Right renal cortex interstitium (tissue), 3 donors: ENCODE measurements at places on chromosomes 13 and 19. TPM values are rescaled to one million over a fixed set of nuclear protein-coding genes. Genes with fewer than 3 reads are reported as not detected.

DNA sequence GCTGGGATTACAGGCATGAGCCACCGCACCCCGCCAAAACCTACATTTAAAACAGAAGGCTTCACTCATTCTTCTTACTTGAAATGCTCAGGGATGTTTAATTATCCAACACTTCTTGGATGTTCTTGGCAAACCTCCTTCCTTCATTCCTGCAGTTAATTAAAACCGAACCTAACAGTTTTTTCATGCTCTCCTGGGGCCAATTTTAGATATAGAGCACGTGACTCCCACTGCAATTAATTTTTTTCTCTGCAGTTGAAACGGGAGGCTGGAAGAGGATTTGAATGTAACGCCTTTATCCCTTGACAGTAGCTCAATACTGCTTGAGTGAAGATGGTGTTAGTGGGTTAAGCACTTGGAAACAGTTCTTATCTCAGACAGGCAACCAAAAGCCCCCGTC is 4.6 kb upstream of the ACTL9 start:
- no peak for DNase-seq

DNA sequence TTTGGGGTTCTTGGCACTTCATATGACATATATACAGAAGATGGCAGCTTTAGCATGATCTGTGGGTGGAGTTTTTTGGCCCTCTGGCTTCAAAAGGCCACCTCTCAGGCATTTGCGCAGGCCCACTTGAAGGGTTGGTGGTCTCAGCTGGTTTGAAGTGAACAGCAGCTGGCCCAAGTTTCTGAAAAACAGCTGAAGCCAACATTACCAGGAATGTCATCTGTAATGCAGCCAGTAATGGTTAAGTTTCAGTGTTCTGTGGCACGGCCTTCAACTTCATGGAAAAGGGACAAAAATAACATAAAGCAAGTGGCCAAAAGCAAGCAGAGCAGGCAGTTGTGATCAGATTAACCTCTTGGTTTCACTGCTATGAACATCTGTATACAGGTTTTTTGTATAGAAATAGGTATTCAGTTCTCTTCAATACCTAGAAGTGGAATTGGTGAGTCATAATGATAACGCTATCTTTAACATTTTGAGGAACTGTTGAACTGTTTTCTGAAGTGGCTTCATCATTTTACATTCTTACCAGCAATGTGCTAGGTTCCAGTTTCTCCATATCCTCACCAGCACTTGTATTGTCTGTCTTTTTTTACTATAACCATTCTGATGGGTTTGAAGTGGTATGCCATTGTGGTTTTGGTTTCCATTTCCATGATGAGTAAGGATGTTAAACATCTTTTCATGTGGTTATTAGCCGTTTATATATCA is 245.4 kb downstream of the SHISA2 start:
- DNase-seq, result no peak

DNA sequence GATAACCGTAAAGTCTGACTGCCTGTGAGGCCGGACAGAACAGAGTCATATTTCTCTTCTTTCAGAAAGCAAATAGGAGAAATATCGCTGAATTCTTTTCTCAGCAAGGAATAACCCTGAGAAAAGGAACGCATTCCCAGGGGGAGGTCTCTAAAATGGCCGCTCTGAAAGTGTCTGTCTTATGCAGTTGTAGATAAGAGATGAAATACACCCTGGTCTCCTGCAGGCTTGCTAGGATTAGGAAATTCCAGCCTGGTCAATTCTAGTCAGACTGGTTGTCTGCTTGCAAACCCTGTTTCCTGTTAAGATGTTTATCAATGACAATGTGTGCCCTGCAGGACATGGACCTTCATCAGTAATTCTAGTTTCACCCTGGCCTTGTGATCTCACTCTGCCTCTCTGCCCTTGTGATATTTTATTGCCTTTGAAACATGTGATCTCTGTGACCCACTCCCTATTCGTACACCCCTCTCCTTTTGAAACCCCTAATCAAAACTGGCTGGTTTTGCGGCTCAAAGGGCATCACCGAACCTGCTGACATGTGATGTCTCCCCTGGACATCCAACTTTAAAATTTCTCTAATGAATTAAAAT is 934.8 kb upstream of the SPRY2 start:
- no peak for DNase-seq

GRCh38 chr13:32317716-32318465 is 2.6 kb downstream of the BRCA2 start:
- DNase-seq, result no peak

DNA sequence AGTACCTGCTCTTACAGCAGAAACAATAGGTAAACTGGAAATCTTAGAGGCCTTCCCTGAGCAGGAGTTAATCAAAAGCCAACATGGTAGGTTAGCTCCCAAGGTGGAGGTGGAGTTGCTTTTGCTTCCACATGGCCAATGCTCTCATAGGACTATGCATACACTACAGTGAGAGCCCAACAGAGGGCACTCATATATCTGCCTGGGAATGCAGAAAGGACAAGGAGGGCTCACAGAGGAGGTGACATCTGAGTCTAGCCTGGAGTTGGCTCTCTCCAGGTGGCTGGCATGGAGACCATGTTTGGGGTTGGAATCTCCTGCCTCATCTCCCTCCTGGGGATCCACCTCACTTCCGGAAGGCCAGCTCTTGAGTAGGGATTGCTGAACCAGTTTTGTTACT is 34.6 kb downstream of the ATP8A2 start:
- DNase-seq, result no peak

- DNase-seq, result no peak
These were observed 748.6 kb upstream of the SPRY2 start for GRCh38 chr13:81089371-81090157.

DNA sequence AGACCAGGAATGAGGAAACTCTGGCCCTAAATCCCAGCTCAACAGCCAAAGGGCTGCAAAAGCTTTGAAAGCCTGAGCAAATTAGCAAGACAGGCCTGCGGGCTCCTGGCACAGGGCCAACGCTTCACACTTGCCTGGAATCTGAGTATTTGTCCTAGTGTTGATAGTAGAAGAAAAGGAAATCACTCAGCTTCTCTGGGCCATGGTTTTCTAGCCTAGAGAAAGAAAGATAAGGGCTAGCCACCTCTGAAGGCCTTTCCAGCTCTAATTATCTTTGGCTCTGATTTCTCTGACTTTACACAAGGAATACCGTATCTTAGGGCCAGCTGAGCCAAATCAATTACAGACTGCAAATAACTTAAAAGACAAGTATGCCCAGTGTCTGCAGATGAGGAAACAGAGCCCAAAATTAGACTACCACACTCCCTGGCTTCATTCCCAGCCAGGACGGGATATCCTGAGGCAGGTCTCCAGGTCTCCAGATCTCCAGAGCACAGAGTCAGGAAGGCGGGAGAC is 69.6 kb downstream of the STK24 start:
- no peak for DNase-seq

DNA sequence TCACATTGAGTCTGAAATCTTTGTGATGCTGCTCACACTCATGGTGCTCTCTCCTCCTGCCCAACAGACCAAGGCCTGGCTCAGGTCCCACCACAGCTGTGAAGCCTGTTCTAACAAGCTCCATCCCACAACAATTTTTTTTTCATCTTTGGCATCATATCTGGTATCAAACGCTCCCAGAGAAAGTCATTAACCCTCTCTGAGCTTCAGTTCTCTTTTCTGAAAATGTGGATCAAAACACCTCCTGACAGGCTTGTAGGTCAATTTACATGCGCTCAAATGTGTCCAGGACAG is 224.4 kb downstream of the LACC1 start:
- no peak for DNase-seq

- no peak for DNase-seq
These were observed 9.4 kb upstream of the PGLYRP2 start for GRCh38 chr19:15488489-15489226.

- no peak for DNase-seq
These were observed 2.8 kb downstream of the BRME1 start for GRCh38 chr19:13902993-13903555.

- no peak for DNase-seq
These were observed 69.5 kb downstream of the LATS2 start for GRCh38 chr13:20991741-20992520.

- no peak for DNase-seq
These were observed 38.4 kb downstream of the ZDHHC20 start for GRCh38 chr13:21420706-21421105.

- DNase-seq, result no peak
These were observed 20.6 kb upstream of the GTF3A start for GRCh38 chr13:27403727-27404385.

DNA sequence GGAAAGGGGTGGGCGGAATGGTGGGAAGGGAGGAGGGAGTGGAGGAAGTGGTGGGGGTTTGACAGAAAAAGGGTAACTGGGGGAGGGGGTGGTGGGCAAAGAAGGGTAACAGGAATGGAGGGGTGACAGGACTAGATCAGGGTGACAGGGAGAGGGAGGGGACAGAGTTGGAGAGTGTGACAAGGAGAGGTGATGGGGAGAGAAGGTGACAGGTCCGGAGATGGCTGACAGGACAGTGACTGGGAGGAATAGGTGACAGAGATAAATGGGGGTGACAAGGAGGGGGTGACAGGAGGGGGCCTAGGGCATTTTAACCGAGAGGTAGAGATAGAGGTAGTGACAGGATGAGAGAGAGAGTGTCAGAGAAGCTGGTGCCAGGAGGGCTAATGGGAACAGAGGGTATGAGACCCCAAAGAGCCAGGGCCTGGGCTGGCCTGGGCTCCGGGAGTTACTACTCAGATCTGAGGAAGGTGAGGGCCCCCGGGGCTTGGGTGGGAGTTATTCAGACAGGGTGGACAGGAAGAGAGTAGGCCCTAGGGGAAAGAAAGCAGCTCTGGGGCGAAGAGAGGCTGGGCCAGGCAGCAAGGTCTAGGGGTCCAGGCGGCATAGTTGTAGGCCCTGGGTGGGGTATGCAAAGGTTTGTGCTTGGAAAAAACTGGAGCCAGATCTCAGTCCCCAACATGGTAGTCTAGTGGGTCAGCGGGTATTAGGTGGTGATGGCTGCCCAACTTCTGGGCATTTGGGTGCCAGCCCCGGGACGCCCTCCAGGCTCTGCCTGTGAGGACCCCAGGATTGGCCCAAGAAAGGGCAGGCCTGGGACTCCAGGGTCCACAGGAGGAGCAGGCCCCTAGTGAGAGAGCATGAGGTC is 660 bp downstream of the CIC start:
- no peak for DNase-seq

DNA sequence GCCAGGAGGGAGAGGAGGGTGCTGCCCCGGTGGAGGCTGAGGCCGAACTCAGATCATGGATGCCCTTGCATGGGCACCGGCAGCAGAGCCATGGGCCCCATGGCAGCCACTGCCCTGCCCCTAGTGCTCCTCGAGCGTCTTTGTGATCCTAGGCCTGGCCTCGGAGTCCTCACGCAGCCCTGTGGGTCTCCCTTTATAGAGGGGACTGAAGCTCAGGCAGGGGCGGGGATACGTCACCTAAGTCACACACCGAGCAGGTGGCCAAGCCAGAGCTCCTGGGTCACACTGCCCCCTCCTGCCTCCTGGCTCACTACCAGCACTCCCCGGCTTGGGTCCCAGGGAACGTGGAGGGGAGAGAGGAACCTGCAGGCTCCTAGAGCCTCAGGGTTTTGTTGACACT is 28.7 kb downstream of the DHX34 start:
- no peak for DNase-seq

GRCh38 chr13:50387051-50387581 is 371.9 kb downstream of the KCNRG start:
- DNase-seq, result no peak

DNA sequence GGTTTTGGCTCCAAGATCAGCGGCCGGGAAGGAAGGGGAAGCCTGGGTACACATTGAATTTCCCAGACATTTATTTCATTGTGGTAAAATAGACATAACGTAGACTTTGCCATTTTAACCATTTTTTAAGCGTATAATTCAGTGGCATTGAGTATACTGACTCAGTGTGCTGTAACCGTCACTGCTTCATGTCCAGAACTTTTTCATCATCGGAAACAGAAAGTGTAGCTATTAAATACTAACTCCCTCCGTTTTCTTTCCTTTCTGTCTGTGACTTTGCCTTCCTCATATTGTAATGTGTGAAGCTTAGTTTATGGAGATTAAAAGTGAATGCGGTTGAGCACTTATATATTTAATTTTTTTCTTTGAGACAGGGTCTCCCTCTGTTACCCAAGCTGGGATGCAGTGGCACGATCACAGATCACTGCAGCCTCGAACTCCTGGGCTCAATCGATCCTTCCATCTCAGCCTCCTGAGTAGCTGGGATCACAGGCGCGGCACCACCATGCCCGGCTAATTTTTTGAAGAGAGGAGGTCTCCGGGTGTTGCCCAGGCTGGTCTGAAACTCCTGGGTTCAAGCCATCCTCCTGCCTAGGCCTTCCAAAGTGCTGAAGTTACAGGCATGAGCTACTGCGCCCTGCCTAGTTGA is 1.4 kb downstream of the HNRNPM start:
- DNase-seq, result no peak

GRCh38 chr19:53958168-53958571 is 4.6 kb upstream of the CACNG8 start:
- no peak for DNase-seq

DNA sequence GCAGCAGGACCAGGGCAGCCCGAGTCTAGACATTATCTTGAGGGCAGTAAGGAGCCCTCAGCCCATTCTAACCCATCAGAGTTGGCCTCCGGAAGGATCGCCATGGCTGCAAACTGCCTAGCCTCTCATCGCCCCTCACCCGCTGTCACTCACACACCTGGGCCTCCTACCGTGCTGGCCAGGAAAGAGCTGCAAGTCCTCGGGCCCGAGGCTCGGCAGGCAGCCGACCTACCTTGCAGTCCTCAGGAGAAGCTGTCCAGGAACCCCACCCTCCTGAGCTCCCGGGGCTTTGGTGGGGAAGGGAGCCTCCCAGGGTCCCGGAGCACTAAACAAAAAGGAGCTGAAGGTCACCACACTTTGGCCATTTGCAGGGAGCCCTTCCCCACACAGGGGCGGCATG is 46.8 kb downstream of the CCNE1 start:
- no peak for DNase-seq

Gene GAPDHS
- polyA plus RNA-seq, result not detected

Gene ZNF90
- polyA plus RNA-seq, result 12.6 TPM

Gene SLC25A42
- polyA plus RNA-seq, result 19.2 TPM

Gene IFT88
- polyA plus RNA-seq, result 39.5 TPM

Gene MEIOSIN
- polyA plus RNA-seq, result not detected

Gene CD79A
- polyA plus RNA-seq, result 0.71 TPM

Gene TM9SF2
- polyA plus RNA-seq, result 231 TPM

Gene HNRNPUL1
- 197 TPM for polyA plus RNA-seq

Gene LIM2
- polyA plus RNA-seq, result 0.18 TPM

Gene ZNF724
- 4.7 TPM for polyA plus RNA-seq

Gene ENOX1
- polyA plus RNA-seq, result 11.9 TPM

Gene GARIN5A
- 7.8 TPM for polyA plus RNA-seq

Gene FBXO17
- 57.6 TPM for polyA plus RNA-seq

Gene MTUS2
- 1.0 TPM for polyA plus RNA-seq
